ENCODE measurements at places on chromosomes 1 and 21. TPM values are rescaled to one million over a fixed set of nuclear protein-coding genes. Genes with fewer than 3 reads are reported as not detected.

CRYZ gene
- total RNA-seq: 43.8 TPM

KRTAP19-3 gene
- total RNA-seq: not detected

FCRL2 gene
- not detected for total RNA-seq

- H3K27me3 ChIP-seq: peaks cover 39% of the 10 kb centered on the region
- H3K4me3 ChIP-seq: no peak overlapping the region
- H3K27ac ChIP-seq: no peak overlapping the region
- no peaks in the 10 kb centered on the region for H3K36me3 ChIP-seq
- no peak for DNase-seq
Measured at GRCh38 chr1:1037366-1038327, 17.7 kb downstream of the AGRN start.

GRCh38 chr1:156700736-156701531 is 4.4 kb downstream of the CRABP2 start:
- no peak overlapping the region for H3K27ac ChIP-seq
- H3K36me3 ChIP-seq: peaks cover 14% of the 10 kb centered on the region
- H3K4me3 ChIP-seq: no peak overlapping the region
- peaks cover 15% of the 10 kb centered on the region for H3K27me3 ChIP-seq

PGBD5 gene
- total RNA-seq: 18.4 TPM

- H3K4me3 ChIP-seq: no peak overlapping the region
- no peak overlapping the region for H3K27ac ChIP-seq
- DNase-seq: no peak
Measured at GRCh38 chr1:208643005-208643597, 398.9 kb upstream of the PLXNA2 start.

DNA sequence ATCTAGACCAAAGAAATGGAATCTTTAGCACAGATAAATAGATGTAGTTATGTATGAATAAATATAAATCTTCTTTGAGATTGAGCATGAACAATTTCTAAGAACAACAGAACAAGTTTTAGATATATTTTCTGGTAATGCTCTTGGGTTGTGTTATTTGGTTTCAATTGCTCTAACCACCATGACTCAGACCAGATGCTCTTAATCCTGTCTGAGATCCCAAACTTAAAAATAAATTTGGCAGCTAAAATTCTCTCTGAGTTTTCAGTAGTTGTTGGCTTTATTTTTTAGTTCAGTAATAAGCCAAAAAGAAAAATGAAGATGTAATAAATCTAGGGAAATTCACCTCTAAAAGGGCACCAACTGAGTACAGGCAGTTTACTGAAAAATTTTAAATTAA is 1693.4 kb downstream of the NCAM2 start:
- H3K4me3 ChIP-seq: no peak overlapping the region
- no peaks in the 10 kb centered on the region for H3K27me3 ChIP-seq
- no peak overlapping the region for H3K27ac ChIP-seq
- H3K4me1 ChIP-seq: no peaks in the 10 kb centered on the region
- no peak for DNase-seq

Measured in H1 (cell line).